Type B pancreatic cell (in vitro differentiated cells): ENCODE measurements at places on chromosomes 16 and 17.

DNA sequence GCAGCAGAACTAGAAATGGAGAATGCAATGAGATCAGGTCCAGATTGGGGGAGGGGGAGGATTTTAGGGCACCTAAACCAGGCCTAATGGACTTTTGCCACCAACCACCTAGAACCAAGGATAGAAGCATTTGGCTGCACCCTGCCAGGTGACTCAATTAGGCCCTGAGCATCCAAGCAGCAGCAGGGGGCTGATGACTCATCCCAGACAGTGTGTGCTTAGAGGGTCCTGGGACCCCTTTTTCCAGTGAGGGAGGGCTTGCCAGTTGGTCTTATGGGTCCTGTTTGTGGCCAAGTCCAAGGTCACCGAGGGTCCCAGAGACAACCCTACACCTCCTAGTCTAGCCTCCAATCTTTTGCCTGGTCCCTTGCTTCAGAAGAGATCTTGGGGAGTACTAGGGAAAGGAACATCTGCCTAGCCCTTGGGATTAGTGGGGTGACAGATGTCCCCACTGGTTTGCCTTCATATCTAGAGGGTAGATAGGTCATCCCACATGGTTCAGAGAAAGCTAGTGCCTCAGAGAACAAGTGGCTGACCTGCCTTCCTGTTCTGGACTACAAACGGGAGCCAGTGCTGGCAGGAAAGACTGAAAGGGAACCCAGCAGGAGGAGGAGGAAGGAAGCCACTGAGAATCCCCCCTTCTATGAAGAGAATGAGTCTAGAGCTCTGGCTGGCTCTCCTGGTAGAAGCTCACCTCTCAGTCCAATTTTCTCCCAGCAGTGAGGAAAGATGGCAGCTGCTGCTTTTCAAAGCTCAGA, 1.6 kb upstream of the TBKBP1 start:
- no peak for DNase-seq

DNA sequence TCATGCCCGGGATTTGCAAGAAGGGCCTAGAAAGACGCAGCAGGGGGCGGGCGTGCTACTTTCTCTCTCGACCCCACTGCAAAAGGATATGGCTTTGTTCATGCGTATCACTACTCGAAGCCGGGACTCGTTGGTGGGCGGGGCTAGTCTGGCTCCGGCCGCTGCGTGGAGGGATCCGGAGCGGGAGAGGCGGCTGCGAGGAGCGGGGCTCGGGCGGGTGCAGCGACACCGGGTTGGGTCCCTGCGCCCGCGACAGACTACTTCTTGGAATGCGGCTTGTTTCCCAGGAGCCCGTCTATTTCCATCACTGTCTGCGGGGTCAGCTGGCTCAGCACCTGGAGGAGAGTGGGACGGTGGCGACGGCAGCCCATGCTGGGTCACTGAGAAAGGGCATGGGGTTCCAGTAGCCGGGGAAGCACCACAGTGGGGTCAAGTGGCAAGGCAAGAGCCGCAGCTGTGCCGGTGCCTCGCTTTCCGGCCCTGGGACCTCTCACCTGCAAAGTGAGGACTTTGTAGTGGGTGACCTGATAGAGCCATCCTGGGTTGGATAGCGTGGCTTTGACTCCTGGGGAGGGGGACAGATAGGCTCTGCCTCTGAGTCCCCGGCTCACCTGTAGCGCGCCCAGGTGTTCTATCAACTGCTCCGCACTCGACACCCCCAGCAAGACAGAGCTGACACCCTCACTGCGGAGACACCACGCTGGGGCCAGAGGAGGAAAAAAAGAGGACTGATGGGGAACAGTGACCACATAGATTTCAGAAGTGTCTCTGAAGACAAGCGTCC, 6.6 kb downstream of the KCNAB3 start:
- peak; percentile 87 for DNase-seq

GRCh38 chr16:76583945-76584344, 306.7 kb downstream of the CNTNAP4 start:
- DNase-seq, result no peak

DNA sequence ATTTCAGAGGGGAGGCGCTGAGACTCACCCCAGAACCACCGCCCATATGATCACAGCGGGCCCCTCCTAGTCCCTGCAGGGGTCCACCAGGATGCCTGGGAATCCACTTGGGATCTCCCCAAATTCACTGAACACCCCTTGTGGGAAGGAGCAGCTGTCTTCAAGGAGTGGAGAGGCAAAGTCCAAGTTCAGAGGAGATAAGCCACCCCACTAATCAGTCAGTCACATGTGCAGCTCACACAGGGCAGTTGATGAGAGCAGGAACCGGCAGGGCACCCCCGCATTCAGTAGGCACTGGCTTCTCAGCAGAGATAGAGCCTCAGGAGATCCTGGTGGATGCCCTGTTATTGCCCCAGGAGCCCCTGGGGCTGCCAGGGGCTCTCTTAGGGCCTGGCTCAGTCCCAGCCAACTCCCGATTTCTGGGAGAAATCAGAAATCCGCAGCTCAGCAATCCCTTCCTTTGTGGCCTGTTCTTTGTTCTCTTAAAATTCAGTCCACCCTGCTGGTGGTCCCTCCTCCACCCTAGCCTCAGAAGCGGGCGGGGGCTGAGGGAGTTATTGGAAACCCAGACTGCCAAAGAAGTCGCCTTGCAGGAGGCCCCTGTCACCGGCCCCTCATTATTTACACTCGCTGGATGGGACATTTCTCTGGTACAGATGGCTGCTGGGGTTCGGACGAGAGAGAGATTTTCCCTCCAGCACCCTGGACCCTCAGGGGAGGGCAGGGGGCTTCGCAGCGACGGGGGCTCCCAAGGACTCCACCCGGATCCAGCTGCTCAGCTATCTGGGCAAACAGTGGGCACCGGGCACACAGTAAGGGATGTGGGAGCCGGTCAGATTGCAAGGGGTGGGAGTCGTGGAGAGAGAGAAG, 1.8 kb downstream of the CDC42EP4 start:
- no peak for DNase-seq

- DNase-seq, result no peak
Measured at GRCh38 chr16:29986231-29986630, 9.2 kb downstream of the HIRIP3 start.

DNA sequence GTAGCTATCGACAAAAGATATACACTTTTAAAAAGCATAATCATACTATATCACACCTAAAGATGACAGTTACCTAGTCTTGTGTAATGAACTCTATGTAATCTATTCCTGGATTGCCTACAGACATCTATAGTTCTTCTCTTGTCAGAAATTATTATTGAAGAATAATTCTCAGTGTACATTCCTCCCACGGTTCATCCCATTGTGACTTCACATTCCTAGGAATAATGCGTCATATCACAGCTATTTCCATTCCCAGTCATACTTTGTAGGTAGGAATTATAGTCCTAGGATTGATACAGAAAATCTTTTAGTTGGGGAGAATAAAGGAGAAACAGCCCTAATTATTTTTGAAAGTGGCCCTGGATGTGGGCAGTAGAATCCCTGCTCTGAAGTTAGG, 44.0 kb upstream of the ABCC11 start:
- DNase-seq, result no peak

DNA sequence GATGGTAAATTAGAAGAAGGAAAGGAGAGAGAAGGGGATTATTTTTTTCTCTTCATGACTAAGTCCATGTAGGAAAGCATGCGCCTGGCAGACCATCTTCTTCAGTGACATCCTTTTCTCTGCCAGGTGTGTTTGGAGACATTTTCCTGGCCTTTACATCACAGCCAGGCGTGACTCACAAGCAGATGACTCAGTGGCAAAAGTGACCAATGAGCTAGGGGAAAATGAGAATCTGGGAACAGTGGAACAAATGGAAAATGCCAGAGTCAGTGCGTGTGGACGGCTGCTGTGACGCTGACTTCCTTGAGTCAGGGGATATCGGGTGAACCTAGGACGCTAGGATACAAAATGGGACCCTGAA, 9.4 kb downstream of the KIAA0513 start:
- no peak for DNase-seq

DNA sequence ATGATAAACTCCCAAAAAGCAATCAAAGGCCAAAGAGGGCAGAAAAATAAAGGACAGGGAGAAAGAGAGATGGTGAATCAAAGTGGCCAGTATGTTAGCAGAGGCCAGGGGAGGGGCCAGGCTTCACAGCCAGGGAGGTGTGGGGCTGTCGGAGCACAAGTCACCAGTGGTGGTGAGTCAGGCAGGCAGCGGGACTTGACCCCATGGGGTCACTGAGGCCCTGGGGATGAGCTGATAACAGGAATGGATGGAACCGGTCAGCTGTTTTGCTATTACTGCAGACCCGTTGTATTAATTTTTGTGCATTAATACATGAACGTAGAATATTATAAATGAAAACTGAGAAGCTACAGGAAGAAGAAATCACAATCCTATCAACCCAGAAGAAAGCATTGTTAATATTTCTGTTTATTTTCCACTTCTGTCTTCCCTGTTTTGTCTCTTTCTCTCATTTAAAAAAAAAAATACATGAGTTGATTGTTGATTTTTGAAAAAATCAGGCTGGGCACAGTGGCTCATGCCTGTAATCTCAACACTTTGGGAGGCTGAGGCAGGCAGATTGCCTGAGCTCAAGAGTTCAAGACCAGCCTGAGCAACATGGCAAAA, 106.9 kb downstream of the SOCS1 start:
- DNase-seq, result no peak

DNA sequence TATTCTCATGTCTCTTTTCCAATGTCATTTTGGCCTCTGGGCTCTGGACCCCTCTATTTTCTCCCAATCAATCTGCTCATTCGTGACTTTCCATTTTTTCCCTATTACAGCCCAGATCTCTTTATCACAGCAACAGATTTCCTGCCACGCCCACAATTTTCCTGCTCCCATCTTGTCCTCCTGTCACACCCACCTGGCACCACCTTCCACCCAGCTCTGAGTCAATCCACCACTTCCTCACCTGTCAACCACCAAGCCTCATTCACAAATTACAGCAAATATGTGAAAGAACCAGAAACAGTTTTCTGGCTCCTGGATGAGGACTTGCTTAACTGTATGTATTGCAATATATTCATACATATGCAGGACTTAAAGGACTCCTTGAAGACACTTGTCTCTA, 311.3 kb downstream of the GRIN2A start:
- no peak for DNase-seq

DNA sequence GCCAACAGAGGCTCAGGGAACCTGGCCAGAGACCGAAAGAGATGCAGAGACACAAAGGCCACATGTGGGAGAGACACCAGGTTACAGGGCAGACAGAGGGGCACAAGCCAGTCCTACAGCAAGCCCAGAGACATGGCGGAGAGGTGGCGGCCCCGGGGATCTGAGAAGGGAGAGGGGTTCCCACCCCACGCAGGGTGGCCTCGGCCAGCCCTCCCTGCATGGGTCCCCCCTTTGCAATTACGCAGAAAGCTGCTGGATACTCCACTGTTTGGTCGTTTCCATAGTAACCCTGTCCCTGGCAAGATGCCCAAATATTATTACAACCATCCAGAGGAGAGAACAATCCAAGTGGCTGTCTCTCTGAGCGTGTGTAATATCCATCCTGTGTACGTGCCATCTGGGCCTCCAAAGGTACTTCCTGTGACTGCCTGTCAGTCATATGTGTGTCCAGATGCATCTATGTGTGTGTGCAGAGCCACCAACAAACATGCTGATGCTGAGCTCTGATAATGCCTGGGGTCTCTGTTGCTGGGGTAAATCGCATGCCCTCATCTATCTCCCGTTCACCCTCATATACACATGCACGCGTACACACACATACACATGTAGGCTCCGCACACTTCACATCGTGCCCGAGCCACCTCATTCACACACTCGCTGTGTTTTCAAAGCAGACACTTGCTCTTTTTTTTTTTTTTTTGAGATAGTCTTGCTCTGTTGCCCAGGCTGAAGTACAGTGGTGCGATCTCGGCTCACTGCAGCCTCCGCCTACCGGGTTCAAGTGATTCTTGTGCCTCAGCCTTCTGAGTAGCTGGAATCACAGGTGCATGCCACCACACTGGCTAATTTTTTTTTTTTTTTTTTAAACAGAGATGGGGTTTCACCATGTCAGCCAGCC, 5.5 kb downstream of the PCGF2 start:
- no peak for DNase-seq

DNA sequence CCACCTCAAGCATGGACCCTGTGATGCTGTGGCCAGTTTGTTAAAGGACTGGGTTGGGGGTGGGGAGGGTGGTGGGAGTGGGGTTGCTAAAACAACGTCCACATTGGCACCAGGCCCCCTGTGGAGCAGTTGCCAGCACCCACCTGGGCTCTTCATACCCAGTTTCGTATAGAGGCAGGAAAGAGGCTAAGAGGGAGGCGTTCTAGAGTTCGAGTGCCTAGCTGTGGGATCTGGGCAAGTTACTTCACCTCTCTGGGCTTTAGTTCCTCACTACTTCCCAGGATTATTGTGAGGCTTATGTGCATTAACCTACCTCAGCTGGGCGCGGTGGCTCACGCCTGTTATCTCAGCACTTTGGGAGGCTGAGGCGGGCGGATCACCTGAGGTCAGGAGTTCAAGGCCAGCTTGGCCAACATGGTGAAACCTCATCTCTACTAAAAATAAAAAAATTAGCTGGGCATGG, 1.4 kb downstream of the MFAP4 start:
- no peak for DNase-seq

DNA sequence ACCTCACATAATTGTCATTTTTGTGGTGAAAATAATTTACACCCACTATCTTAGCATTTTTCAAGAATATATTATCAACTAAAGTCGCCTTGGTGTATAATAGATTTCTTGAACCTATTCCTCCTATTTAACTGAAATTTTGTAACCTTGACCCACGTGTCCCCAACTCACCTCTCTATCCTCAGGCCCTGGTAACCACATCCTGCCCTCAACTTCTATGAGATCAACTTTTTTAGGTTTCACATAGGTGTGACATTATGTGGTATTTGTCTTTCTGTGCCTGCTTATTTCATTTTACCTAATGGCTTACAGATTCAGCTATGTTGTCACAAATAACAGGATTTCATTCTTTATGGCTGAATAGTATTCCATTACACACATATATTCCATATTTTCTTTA, 73.0 kb upstream of the CNTNAP4 start:
- no peak for DNase-seq

DNA sequence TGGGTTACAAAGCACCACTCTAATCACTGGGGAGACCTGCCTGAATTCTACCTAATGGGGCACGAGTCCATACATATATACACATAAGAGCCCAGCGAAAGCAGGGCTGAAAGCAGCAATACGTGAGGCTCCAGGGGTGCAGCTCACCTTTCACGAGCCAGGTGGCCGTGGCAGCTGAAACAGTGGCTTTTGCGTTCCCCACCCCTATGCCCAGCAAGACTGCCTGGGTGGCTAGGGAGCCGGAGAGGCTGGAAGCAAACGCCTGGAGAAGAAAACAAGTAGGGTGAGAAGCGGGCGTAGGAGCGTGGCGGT, 618 bp downstream of the RUSF1 start:
- no peak for DNase-seq

- DNase-seq, result no peak
Measured at GRCh38 chr16:86516623-86517003, 6.3 kb downstream of the FOXF1 start.

- DNase-seq, result no peak
Measured at GRCh38 chr17:56595831-56596690, 2.6 kb downstream of the NOG start.
